ENCODE measurements at places on chromosomes 11 and 22.

- no peak for DNase-seq
Measured at GRCh38 chr22:44389926-44390612, 77.3 kb upstream of the SHISAL1 start.

- peak; percentile 94 for DNase-seq
Measured at GRCh38 chr11:112523477-112523876, 262.8 kb upstream of the PLET1 start.

DNA sequence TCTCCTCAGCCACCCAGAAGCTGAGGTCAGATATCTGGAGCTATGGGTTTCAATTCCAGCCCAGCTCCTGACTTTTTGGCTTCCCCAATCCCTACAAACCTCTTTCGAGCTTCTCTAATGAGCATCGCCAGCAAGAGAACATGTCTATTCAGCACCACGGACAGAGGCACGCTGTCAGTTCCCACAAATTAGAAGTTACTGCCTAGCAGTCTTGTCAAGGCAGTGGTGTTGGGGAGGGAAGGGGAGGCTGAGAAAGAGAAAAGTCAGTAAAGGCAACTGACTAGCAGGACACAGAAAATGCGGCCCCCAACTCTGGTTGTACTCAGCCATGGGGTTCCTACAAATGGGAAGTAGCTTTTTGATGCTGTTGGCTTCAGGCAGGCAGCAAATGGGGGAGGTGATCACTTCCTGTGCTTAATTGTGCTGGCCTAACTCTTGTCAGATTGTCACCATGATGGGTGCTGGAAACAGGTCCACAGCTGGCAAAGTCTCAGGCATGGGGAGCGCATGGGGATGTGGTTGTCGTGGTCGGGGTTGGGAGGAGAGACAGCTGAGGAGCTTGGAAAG lies 205.9 kb downstream of the ST3GAL4 start:
- no peak for DNase-seq

- no peak for DNase-seq
Measured at GRCh38 chr11:46386674-46387073, 4.9 kb downstream of the CHRM4 start.

DNA sequence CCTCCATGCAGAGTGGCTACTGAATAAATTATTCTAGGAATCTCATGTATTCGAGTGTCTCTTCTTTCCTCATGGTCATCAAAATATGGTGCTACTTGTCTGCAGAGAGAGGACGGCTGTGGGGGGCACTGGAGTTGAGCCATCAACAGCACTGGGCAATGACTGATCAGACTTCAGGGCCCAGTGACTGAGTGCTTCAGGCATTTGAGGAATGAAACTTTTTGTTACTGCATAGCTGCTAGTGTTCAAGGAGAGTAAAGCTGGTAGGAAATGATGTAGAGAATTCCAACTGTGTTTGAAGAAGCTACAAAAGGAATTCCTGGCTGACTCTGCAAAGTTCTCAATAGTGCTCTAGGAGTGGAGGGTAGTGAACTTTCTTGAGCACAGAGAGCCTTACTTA lies 277.7 kb downstream of the CADM1 start:
- no peak for DNase-seq

DNA sequence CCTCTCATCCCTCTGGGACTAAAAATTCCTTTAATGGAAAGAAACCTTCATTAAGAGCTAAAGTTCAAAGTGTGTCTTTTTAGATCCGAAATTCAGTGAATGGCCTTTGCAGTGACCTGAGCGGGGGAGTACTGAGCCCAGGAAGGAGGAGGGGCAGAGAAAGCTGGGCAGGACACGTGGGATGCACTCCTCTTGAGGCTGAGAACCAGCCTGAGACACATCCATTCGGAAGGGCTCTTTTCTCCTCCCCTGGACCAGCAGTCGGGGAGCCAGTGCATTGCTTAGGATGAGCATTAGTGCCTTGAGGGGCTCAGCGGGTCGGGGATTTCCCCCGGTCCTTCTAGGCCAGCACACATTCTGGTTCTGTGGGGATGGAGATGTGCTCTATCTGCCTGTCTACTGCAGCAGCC lies 258.9 kb upstream of the B3GAT1 start:
- DNase-seq, result no peak

DNA sequence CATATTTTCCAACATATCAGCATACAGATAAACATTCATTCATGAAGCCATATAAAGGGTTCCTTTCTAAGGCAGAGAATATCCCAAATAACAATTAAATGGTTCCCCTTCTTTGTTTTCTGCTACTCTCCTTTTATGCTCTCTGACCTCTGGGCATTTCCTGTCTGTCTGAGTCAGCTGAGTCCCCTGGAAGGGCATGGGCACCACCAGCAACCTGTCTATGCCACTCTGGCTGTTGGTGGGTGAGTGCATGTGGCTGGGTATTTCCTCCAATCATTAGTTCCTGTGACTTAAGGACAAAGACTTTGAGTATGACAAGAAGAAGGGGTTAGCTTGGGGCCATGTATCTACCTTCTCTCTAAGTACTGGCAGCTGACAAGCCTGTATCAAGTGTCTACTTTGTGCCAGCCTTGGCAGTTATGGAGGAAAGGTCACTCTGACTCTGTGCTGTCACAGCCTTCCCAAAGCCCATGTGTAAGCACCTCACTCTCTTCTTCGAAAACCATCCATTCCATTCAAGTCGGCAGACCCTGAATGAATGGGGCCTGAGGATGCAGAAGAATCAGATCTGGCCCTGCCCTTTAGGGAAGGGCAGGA lies 86.3 kb upstream of the PHOX2A start:
- no peak for DNase-seq

- DNase-seq, result peak; percentile 67
Measured at GRCh38 chr22:50141891-50142363, 28.6 kb upstream of the PANX2 start.

DNA sequence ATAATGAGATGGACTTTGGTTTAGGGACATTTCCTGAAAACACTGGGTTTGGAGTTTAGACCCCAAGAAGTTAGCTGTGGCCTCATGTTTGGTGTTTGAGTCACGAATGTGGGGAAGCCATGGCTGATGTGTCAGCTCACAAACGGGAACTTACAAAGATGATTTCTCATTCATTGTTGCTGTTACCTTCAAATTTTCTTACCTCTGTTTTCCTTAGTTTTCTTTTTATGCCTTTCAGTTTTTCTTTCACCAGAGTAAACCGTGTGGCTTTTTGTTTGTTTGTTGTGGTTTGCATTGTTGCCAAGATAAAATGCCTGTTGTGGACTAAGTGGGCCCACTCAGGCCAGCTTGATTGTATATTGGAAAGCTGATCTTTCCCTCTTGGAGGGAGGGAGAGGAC lies 89.1 kb downstream of the SWAP70 start:
- DNase-seq, result no peak

DNA sequence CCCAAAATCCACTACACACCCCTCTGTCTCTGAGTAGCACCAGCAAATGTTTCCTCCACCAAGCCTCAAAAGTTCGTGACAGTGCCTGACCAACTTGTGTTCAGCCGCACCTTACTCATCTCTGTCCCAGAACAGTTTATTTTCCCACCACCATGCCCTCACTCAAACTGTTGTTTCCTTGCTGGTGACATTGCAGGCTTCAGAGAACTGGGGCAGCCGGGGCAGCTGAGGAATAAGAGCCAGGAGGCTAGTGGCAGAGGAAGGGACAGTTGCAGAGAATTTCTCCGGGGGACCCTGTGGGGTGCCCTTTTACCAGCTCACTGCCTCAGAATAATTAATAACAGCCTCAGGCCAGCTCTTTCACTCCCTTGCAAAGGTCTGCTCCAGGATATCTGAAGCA lies 709 bp upstream of the KCNE3 start:
- DNase-seq, result no peak

GRCh38 chr11:67556244-67556643 lies 27.4 kb upstream of the GSTP1 start:
- no peak for DNase-seq

- DNase-seq, result no peak
Measured at GRCh38 chr11:16403448-16403803, 47.1 kb upstream of the SOX6 start.

- no peak for DNase-seq
Measured at GRCh38 chr11:119832202-119832935, 103.4 kb upstream of the NECTIN1 start.

DNA sequence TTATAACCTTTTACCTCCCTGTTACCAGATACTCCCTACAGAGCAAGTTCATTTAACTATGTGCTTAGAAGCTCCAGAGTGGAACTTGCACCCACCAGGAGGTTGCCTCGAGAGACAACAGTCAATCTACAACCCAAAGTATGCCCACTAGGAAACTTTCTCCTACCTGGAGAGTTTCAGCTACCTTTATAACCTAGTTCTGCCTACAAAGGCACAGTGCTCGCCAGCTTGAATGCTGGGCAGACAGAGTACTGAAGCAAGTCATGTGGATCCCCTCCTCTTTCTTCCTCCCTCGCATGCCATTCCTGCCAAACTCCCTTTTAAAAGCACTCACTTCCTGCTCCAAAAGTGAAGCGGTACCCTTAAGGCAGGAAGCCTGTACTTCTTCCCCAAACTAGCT lies 258.9 kb downstream of the SWAP70 start:
- no peak for DNase-seq

- peak; percentile 56 for DNase-seq
Measured at GRCh38 chr11:35682230-35683173, 19.9 kb downstream of the TRIM44 start.

- no peak for DNase-seq
Measured at GRCh38 chr22:32574958-32575910, 100.6 kb downstream of the FBXO7 start.

DNA sequence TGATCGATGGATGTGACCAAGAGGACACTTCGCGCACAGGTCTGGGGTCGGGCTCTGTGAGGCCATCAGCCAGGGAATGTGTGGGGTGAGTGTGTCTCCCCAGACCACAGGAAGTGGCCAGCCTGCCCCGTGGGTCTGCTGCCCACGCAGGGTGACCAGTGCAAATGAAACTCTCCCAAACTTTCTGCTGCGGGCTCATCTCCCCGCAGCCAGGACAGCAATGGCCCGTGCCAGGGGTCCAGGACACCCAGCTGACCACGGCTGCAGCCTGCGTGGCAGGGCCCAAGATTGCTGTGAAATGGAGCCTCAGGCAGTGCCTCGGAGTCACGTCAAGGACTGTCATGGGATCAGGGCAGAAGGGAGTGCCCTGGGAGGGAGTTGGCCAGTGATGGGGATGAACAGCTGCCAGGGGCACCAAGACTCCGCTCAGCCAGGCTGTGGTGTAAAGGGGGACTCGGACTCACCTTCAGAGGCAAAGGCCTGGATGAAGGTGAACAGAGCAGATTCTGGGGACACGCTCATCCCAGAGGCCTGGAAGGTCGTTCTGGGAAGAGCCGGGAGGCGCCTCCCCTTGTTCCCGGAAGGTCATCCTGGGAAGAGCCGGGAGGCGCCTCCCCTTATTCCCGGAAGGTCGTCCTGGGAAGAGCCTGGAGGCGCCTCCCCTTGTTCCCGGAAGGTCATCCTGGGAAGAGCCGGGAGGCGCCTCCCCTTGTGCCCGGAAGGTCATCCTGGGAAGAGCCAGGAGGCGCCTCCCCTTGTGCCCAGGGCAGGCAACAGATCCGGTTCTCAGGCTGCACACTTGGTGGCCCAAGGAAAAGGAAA lies 252.6 kb downstream of the BRD1 start:
- DNase-seq, result no peak

DNA sequence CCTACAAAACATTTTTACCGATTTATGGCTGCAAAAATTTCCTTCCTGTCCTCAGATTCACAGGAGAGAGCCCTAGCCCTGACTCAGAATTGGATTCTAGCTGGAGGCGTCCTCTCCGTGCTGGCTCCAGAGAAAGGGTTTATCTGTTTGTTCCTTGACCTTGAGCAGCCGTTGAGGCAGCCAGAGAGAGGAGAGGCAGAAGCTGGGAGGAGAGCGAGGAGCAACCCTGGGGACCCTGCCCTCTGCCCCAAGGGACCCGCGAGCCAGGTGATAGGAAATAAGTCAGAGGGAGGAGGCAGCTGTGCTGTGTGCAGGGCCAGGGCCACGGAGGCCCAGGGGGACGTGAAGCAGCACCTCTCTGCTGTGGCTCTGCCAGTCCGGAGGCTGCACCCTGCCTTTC lies 75.6 kb downstream of the IGLL1 start:
- DNase-seq, result no peak

DNA sequence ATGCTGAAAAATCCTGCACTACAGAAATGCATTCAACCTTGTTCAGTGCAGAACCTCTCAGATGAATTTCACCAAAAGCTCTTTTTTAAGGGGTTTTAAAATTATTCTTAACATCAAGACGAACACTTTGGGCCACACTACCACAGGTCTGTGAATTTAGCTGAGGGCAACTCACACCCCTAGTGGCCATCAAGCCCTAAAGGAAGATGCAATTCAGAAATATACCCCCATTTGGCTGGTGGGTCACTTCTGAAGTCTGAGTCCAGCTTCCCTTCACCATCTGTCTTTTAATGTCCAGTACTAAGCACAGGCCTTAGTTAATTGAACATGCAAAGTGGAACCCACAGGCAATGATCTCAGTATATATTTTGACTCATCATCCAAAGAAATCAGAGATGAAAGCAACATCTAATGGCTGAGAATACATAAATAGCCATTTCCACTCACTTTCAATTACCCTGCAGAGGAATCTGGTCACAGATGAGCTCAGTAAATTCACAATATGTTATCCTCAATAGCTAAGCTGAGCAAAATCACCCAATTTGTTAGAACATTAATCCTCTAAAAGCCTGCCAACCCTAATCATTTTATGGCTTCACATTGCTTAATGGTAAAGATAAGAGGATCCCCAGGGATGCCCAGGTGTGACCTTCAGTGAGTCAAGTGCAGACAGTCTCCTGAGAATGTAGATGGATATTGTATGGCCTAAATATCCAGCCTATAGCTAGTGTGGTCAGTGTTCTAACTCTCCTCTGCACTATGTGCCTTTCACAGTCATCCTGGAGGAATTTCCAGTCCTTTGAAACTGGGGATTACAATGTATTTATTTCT lies 50.3 kb downstream of the FAM76B start:
- no peak for DNase-seq

DNA sequence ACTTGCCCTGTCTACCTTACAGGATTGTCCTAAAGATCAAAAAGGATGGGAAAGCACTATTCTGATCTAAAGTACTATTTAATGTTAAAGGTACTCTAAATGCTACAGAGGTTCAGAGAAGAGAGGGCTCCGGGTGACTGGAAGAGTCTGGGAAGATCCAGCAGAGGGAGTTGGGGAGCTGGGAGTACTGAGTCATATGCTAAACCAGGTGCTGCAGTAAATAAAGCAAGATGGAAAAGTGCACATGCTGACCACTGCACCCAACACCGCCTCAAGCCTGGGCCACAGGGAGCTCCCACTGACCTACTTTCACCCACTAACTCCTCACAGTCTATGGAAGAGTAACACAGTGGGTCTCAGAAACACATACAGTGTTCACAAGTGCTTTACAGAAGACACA lies 49.3 kb downstream of the WT1 start:
- DNase-seq, result no peak

DNA sequence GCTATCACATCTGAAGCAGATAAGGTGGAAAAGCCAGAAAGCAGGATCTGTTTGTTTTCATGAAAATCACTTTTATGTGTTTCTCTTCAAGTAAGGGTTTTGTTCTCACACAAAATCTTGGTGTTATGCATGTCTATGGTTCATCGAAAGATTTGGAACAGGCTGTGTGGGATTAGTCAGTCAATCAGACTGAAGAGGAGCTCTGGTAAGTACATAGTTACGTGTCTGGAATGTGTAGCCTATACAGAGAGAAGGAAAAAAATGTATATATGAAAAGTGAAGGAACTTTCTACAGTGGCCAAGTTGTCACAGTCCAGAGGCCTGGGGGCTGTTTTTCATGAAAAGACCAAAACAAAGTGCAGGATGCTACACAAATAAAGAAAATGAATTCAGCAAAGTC lies 156.7 kb downstream of the CNTN5 start:
- DNase-seq, result no peak

GRCh38 chr11:61971248-61972111 lies 4.0 kb upstream of the FTH1 start:
- DNase-seq, result peak; percentile 85

Data from COR-L47 (cell line).